Hematopoietic multipotent progenitor cell (in vitro differentiated cells): ENCODE measurements at places on chromosomes 3 and 15.

DNA sequence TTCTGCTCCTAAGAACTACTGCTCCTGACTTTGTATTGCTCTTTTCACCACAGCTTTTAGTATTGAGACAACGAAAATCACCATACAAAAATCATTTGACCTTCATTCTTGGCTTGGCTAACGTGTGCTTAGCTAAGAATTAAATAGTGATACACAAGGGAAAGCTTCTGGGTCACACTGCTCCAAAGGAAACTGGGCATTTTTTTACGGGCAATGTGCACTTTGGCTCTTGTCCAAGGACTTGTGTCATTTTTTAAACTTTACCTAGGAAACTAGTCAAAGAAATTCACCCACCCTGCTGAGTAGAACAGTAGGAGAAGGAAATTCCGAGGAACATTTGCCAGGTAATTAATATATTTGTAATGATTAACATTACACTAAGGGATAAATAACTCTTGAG lies 19.8 kb downstream of the WDR72 start:
- no peak for DNase-seq

DNA sequence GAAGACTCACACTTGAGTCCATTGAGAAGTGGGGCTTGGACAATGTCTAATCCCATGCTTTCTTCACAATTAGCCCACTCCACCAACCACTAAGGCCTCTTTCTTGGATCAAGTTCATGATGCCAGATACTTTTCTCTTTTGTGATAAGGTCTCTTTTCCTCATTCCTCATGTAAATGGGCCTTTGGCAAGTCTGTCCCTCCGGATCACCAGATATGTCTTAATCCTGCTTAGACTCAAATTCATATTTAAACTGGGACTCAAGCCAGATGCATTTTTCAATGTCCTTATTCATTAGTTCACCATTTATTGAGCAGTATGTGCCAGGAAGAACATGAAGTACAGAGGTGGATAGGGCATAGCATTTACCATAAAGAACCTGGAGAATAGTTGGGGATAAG lies 671.1 kb downstream of the TBL1XR1 start:
- no peak for DNase-seq

DNA sequence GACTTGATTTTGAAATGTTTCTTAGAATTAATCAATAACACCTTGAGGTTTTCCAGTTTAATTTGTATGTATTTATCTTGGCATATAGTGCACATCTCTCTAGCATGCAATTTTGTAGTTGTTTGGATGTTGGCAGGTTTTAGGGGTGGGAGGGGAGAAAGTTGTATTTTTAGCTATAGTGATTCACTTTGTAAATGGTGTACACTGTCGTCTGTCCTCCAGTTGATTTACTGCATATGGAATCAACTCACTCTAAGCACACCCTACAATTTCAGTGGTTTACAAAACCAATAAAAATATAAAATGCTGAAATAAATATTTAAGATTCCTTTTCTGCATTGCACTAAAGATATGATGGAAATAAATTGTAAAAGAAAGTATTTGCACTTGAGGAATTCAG lies 199.1 kb downstream of the CDIN1 start:
- DNase-seq = no peak

- no peak for DNase-seq
Measured at GRCh38 chr3:132038198-132038825, 3.5 kb upstream of the CPNE4 start.

- no peak for DNase-seq
Measured at GRCh38 chr15:40594429-40594836, 384 bp downstream of the KNL1 start.

DNA sequence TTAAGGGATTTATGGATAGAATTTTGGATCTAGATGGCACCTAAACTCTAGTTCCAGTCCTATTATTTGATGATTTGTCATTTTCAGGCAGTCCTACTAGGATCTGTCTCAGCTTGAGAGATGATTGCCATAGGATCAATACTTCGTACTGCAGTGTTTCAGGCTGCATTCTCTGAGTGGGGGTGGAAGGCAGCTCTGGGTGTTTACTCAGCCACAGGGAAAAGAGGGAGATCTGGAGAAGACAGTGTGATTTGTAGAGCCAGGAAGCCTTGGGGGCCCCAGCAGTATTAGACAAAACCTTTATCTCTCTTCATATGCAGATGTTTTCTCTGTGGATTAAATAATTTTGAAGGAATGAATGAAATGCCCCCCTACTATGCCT lies 188.4 kb upstream of the SYNPR start:
- no peak for DNase-seq

DNA sequence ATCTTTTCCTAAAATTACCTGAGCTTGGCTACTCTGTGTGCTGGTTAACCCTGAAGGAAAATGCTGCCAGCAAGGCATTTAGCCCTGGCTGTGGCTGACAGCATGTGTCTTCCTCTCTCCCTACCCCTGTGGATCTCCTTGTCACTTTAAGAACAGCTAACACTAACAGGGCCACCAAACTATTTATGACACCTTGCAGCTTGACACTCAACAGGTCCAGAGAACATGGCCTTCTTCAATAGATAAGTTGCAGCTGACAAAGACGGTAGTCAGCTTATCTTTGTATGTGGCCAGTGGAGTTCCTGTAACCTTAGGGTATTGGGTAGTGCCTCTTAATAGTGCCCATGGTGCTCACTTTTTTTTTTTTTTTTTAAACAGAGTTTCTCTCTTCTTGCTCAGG lies 32.0 kb upstream of the COPB2 start:
- DNase-seq = no peak

GRCh38 chr3:87225659-87226058 lies 1.4 kb upstream of the CHMP2B start:
- DNase-seq = no peak

- no peak for DNase-seq
Measured at GRCh38 chr3:103644450-103644849, 1209.6 kb downstream of the ZPLD1 start.

DNA sequence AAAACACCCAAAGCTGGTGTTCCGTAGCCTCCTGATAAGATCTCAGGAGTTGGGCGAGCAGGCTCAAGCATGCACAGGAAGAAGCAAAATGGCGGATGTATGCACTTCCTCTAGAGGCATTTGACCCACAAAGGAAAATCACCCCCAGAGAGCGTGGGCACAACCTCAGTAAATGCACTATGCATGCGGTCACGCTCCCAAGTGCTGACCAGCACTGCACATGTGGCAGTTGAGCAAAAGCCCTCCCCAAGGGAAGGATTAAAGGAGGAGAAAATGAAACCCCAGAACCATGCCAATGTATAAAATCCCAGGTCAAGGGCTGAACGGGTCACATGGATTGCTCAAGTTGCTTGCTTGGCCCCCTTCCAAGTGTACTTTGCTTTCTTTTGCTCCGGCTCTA lies 289.4 kb upstream of the IGF1R start:
- no peak for DNase-seq

DNA sequence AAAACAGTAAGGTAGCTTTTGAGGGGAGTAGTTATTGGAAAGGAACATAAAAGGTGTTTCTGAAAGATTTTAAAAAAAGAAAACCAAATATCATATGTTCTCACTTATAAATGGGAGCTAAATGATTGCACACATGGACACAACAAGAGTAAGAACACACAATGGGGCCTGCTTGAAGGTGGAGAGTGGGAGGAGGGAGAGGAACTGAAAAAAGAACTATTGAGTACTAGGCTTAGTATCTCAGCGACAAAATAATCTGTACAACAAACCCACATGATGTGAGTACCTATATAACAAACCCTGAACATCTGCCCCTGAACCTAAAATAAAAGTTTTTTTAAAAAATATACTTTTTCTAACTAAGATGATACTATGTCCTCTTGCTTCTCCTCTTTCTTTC lies 138.3 kb downstream of the CGGBP1 start:
- no peak for DNase-seq

- DNase-seq = no peak
Measured at GRCh38 chr15:88509964-88510363, 36.5 kb downstream of the DET1 start.
